ENCODE measurements at places on chromosomes 12 and 14. TPM values are rescaled to one million over a fixed set of nuclear protein-coding genes. Genes with fewer than 3 reads are reported as not detected.
A peak's percentile ranks its signal among the peaks of the same experiment; 100 is the strongest.

GRCh38 chr12:51923506-51924365 lies 16.4 kb downstream of the ACVRL1 start:
- peak; percentile 86 for DNase-seq

DNA sequence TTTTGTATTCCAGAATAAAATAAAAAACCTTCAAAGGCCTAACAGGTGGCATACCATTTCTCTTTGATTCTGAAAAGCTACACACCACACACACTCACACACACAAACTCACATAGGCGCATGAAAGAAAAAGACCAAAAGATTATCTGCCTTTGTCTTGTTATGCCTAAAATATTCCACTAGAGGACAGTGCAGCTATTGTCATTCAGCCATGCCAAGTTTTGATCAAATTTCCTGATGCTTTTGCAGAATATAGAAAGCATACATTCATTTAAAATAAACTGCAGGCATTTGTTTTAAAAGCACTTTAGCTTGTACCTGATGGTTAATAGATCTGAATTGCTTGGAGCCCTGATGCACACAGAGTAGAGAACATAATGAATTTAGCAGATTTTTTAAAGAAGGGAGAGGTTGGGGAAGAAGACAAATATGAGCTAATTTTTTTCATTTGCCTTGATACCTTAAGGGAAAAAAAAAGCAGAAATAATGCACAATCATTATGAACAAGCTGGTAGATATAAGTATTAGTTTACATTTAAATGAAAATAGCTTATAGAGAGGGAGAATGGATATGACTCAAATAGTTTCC lies 1766.9 kb upstream of the SEL1L start:
- DNase-seq, result no peak

DNA sequence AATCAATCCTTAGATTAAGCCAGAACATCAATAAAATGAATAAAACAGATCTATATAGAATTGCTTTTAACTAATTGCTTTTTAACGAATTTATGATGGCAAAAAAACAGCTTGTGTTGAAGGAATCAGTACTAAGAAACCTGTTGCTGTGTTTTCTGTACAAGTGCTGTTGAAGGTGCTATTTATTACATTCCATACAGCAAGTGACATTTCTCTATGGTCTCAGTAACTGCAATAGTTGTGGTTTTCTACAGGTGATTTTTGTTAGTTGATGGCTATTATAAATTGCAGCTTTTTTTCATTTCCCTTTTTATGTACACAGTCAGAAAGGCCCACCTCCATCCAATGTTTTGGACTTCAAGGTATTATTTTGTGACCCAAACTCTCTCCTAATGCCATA lies 56.6 kb downstream of the SLC2A13 start:
- no peak for DNase-seq

- DNase-seq, result no peak
These were observed 186.0 kb downstream of the TMTC3 start for GRCh38 chr12:88328090-88328489.

Gene CLEC4C
- not detected for total RNA-seq

Data from Right ventricle myocardium superior (tissue), 1 donor.